Stimulated activated CD4-positive, alpha-beta T cell treated with anti-CD3 and anti-CD28 coated beads, TNF-alpha, amount 100 ng/mL, for 1 hour (primary cell): ENCODE measurements at places on chromosomes 5 and 9.

GRCh38 chr5:98663521-98663920 is 109.9 kb upstream of the RGMB start:
- no peak for DNase-seq

GRCh38 chr9:126838055-126838811 is 22.2 kb upstream of the ZBTB34 start:
- DNase-seq: no peak

GRCh38 chr5:173411791-173412555 is 83.8 kb upstream of the STC2 start:
- DNase-seq: no peak

- DNase-seq: peak; percentile 68
Observed at GRCh38 chr5:177116631-177117373, 16.8 kb upstream of the NSD1 start.

DNA sequence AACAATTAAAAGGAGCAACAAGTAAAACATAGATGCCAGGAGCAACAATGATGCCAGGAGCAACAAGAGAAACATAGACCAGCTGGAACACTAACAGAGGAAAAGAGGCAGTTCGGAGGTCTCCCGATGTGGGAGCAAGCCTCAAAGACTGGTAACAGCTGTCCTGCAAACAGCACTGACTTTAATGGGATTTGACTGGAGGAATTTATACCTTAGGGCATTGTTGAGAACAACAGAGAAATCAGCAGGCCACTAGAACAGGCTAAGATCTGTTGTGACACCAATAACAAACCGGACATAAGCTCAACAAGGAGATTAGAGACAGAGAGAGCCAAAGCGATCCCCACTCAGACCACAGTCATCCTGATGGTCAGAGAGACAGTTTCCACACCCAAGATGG is 11.8 kb upstream of the SYK start:
- no peak for DNase-seq

DNA sequence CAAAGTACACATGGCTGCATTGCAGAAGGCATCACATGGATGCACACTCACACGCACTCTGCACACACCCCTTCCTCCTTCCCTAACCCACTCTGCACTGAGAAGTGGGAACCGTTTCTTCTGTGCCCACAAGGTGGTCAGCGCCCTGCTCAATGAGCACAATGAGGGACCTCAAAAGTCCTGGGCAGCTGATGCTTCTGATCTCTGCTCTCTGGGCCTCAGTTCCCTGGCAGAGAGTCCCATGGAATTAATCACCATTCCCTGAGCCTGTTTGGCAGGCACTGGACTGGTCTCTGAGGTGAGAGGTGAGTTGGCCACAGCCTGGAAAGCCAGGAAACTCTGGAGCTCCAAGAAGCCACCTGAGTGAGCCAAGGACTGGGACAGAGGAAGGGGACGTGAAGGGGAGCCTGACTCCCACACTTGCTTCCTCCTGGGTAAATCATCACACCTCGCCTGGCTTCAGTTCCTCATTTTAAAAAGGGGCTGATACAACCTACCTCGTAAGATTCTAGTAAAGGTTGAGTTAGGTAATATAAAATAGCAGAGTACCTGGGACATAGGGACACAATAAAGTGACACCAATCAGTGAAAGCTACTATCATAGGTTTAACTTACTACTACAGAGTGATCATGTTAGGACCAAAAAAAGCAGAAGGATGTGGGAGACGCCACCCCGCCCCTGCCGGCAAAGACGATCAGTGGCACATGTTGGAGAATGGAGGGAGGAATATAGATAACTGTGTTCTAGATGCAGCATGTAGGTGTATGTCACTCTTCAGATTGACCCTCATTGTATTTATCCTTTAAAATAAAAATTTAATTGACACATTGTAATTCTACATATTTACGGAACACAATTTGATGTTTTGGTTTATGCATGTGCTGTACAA is 21.1 kb upstream of the IGFBPL1 start:
- DNase-seq: no peak

GRCh38 chr9:8571643-8572042 is 772.1 kb upstream of the DMAC1 start:
- no peak for DNase-seq

DNA sequence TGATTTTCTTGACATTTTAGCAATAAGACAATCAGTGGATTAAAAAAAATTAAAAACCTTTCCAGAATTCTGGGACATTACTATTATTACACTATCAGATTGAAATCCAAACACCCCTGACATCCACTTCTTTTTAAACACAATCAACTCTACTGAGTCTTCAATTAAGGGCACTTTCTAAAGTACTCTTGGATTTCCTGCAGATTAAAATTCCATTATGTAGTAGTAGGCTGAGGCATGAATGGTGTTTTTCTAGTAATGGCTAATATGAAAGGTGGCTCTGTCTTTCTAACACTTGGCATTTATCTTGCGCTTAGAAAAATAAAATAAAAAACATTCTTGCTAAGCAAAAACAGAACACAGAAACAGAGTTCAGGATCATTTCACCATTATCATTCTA is 107.8 kb downstream of the OXCT1 start:
- DNase-seq: no peak

DNA sequence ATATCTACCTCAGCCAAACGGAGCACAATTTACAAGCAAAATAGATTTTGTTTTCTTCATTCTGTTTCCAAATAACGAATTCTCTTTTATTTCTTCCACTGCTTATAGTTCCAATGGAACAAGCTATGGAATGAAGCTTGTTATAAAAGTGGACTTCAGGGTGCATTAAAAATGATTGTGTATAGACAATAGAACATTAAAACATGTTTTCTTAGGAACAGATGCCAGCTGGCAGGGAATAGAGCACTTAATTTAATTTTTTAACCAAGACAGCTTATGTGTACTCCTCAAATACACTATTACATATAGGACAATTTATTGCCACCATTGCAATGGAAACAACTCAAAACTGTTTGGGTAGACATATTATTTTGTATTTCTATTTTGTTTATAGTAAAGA is 860.1 kb upstream of the TYRP1 start:
- DNase-seq: no peak
